Naive thymus-derived CD4-positive, alpha-beta T cell (primary cell): ENCODE measurements at places on chromosomes 16 and 17. TPM values are rescaled to one million over a fixed set of nuclear protein-coding genes. Genes with fewer than 3 reads are reported as not detected.

DNA sequence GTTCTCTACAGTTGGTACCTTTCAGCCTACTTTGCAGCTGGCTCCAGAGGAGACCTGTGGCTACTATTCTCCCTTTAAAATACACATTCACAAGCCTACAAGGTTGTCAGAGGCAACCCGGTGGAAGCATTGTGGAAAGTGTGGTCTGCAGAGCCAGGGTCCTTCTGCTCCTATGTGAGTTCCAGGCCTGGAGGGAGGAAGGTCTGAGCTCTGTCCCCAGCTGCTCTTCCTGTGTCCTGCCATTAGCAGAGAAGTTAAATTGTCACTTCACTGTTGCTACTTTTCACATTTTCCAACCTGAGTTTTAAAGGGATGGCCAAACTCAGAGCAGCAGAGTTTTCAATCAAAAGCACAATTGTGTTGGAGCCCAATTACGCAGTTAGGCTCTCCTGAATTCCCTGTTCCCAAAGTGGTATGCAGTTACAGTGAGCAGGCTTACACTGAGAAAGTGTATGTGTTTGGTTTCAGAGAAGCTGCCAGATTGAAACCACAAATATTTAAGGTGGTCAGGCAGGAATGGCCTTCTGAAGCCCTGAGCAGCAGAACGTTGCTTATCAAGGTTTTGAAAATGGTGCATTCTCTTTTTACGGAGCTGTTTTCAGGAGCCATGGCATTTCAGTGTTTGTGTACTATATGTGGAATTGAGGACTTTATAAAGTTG is 25.0 kb downstream of the MAP3K3 start:
- DNase-seq: no peak

- peak; percentile 97 for DNase-seq
These were observed at the start of gene ACBD4 for GRCh38 chr17:45135192-45135977. TSS of gene ACBD4 (plus strand) at chr17:45135687. CDS start at chr17:45136145, 458 bp downstream.

DNA sequence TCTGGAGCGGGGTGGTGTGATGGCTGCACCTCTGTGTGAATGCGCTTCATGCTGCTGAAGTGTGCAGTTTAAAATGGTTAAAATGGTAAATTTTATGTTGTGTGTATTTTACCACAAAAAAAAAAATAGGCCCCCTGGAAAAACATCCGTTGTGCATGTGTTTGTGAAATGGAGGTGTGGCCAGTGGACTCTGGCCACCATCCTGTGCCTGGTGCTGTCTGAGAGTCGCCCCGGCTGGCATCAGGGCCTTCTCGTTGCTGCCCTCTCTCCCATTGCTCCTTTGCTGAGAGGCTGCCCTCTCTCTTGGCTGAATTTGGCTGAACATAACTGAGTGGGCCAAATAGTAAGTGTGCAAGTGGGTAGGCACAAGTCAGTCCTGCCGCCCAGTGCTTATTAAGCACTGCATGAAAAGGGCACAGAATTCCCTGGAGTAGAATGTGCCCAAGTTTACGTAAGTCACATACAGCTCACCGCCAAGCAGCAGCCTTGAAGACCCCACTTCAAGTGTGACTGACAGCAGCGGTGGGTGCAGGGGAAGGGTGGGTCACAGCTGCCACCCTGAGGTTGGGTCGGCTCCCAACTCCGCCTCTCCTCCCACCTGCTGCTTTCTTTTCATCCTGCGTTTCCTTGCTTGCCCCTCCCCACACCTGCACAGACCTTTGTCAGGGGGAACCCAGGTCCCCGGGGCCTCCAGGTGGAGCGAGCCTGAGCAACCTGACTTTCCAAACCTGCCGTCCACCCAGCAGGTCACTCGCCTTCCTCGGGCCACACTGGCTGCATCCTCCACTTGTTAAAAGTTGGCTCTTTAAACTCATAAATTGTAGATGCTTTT is 46.8 kb downstream of the FOXK2 start:
- DNase-seq: no peak

DNA sequence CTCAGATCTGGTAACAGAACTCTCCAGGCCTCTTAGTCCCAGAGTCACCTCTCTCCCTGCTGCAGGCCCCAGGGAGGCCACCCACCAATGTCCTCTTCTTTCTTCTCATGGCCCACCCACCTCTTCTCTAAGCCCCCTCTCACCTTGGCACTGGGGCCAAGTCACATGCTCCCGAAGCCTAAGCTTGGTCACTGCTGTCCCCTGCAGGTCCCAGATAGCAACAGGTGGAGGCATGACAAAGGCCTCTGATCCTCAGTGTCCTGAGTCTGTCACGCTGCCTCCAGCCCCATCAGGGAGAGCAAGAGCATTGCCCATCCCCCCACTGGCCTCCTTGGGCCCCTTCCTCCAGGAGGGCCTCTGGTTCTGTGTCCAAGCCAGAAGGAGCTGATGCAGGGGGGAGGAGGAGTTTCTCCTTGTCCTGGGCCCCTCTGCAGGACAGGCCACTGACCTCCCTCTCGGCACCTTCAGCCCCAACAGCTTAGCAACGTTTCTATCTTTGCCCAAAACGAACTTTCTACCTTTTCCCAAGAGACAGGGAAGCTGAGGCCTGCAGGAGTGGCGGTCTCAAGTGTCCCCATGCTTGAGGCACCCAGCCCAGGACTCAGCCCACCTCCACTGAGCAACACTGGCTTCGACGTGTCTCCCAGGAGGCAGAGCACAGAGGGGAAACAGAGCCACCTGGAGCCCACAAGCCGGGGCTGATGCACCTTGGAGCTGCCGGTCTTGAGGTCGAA is 8.6 kb downstream of the P2RX1 start:
- DNase-seq: no peak

KRT25 gene
- total RNA-seq: not detected

DNA sequence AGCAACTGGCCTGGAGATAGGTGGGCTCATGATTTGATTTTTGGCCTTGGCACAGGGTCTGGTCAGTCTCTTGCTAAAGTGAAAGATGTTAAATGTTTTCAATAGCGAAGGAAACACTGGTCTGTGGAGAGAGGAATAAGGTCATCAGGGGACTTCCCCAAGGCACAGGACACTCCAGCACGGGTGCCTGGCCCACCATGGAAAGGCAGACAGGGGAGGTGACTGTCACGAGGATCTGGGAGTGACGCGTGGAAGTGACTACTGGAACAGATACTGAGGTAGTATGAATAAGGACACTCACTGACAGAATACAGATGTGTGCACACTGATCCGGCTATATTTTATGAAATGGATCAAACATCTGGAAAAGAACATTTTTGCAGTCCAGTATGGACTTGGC is 16.7 kb upstream of the ICAM2 start:
- DNase-seq: no peak

DNA sequence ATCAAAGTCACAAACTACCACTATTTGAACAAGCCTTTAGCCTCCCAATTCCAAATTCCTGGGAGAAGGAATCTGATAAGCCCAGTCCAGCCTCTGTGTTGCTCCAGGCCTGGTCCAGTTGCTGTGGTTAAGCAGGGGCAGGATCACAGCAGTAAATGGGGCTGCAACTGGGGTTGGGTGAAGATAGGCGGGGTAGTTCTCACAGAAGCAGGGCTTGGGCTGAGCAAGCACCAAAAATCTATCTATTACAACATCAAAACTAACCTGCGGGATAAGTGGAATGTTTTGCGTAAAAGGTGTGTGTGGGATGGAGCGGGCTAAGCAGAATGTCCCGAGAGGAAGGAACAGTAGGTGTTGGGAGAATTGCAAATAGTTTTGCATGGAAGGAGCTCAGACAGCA is 23.0 kb upstream of the RNF135 start:
- no peak for DNase-seq

PDILT gene
- not detected for total RNA-seq

DNA sequence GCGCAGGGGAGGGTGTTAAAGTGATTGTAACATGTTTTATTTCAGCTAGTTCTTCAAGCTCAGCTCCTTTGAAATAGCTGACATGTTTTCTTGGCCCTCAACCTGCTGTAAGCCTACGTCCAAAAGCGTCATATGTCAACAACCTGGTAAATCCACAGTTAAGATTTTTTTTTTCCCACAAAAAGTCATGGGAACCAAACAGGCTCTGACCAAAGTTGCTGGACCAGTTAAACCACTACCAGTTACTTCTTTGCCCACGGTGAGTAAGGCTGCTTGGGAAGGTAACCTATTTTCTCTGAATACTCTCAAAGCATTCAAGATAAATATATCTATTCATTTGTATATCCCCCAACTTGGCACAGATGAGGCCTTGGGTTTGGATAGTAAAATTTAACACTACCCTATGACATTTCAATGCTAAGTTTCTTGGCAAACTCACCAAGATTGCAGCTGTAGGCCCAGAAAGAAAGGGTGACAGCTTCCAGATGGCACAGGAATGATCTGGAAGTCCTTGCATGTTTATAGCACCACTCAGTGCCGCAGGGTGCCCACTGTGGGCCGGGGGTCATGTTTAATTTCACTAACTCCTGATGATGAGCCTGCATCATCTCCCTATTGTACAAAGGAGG is 166.2 kb downstream of the XYLT1 start:
- no peak for DNase-seq

CACNA1G gene
- total RNA-seq: not detected

DNA sequence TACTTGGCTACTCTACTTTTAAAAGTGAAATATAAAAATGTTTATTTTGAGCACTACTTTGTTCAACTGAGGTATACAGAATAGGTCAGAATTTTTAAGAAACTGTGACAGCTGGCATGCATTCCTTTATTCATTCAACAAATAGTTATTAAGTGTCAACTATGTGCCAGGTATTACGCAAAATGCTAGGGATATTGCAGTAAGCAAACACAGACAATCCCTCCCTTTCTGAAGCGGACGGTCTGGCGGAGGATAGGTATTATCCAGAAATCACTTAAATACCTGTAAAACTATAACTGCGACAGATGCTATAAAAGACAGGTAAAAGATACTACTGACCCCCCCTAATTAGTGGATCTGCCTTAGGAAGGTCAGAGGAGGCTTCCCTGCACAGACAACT is 26.1 kb downstream of the METTL16 start:
- DNase-seq: no peak

DNA sequence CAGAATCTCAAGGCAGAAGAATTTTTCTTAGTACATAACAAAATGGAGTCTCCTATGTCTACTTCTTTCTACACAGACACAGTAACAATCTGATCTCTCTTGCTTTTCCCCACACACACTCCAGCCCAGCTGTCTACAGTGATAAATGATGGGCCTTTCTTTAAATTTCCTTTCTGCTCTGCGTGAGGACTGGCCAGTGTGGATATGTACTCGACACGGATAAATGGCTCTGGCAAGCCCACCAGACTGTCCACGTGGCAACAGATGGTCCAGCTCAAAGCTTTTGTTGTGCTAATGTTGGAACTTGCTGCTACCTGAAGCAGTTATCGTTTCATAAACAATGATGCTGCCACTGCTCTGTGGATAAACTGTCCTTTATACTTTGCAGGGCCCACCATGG is 410.7 kb downstream of the TMEM114 start:
- DNase-seq: no peak

GRCh38 chr17:79033046-79033616 is 9.2 kb downstream of the C1QTNF1 start:
- no peak for DNase-seq
